ENCODE measurements at places on chromosomes 7 and 10.
A peak's percentile ranks its signal among the peaks of the same experiment; 100 is the strongest.

- no peak for DNase-seq
These were observed 134.3 kb upstream of the RAB11FIP2 start for GRCh38 chr10:118181021-118181420.

GRCh38 chr7:23291957-23292560 is 7.1 kb upstream of the MALSU1 start:
- no peak for DNase-seq

- no peak for DNase-seq
These were observed 73.8 kb downstream of the PRPF18 start for GRCh38 chr10:13660551-13660920.

DNA sequence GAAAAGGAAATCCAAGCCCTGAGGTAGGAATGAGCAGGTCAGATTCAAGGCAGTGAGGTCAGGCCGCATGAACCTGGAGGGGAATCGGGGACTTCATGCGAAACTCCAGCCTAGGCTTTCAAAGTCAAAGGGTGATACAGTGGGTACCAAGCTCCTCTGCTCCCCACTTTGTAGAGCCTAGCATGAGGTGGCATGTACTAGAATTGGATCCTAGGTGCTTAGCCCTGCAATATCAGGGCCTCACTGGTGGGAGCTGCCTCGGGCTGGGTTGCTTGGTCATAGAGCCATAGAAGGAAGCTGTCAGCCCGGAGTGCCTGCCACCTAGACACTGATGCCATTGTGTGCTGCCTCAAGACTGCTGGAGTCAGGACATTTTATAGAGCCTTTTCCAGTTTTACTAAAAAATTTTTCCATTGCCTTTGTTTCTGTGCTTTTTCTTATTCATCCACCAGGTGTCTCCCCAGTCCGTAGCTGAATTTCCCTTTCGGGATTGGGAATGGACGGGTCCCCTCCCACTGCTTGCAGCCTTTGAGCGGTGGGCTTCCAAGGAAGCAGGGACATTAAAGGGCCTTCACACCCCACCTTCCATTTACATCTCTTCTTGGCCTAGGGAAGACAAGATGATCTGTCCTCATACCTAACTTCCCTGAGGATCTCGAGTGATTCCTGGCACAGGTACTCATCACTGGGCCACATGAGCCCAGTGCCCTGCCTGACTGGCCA is 5.5 kb upstream of the LZTS2 start:
- no peak for DNase-seq

GRCh38 chr7:85820702-85821443 is 634.0 kb upstream of the SEMA3D start:
- DNase-seq: no peak

DNA sequence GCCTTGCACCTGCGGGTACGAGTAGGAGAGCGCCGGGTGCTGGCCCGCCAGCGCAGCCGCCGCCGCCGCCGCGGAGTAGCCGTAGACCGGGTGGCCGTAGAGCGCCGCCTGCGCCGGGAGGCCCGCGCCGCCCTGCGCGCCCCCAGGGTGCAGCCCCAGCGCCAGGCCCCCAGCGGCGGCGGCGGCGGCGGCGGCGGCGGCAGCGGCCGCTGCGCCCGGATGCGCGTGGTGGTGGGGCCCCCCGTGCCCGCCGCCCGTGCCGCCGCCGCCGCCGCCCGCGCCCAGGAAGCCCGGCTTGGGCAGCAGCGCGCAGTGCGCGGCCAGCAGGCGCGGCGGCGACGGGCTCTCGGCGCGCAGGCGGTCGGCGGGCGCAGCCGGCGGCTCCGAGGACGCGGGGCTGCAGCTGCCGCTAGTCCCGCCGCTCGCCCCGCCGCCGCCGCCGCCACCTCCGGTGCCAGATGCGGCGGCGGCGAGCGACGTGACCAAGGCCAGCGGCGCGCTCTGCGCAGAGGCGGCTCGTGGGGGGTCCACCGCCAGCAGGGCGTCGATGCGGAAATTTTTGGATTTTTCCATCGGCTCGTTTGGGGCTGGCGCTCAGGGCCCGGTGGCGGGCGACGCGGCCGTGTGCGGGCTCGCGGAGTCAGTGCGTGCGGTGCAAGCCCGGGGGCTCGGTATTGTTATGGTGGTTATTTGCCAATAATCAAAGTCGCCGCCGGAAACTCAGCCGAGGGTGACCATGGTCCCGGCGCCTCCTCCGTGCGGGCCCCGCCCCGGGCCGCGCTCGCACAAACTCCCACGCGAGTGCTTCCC is 480 bp downstream of the MNX1 start:
- DNase-seq: no peak

- no peak for DNase-seq
These were observed 171.3 kb downstream of the TPST1 start for GRCh38 chr7:66376264-66376945.

DNA sequence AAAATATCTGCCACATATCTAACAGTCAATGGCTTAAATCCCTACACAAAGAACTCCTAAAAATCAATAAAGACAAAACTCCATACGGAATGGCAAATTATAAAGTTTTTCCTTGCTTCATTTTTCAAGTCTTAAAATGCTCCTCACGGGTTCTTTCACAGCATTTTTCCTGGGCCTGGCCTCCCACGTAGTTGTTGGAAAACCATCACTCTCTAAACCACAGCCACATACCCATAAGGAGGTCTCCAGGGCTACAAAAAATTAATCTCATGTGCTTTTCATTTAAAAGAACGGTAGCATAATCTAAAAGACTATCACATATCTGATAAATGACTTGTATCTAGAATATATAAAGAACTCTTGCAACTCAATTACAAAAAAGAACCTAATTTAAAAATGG is 2.9 kb downstream of the COA1 start:
- DNase-seq: no peak

- DNase-seq: no peak
These were observed 731.1 kb downstream of the ZWINT start for GRCh38 chr10:55629793-55630490.

DNA sequence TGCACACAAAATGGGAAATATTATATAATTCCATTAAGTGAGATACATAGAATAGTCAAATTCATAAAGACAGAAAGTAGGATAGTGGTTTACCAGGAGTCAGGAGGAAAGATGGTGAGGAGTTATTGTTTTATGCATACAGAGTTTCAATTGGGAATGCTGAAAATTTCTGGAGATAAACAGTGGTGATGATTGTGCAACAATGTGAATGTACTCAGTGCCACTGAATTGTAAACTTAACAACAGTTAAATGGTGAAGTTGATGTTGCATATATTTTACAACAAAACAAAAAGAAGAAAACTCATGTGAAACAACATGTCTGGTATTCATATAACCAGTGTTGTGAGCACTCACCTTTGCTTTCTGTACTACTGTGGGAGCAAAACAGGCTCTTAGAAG is 168.9 kb upstream of the TEX47 start:
- DNase-seq: no peak

GRCh38 chr7:155291045-155291530 is 6.6 kb upstream of the INSIG1 start:
- peak; percentile 77 for DNase-seq

GRCh38 chr10:132011024-132011423 is 29.3 kb upstream of the BNIP3 start:
- no peak for DNase-seq

- no peak for DNase-seq
These were observed 73.5 kb downstream of the MALSU1 start for GRCh38 chr7:23372611-23373010.

- no peak for DNase-seq
These were observed 138.0 kb downstream of the CAMK1D start for GRCh38 chr10:12487366-12487765.

- DNase-seq: no peak
These were observed 42.7 kb upstream of the PPIF start for GRCh38 chr10:79304479-79305087.

- DNase-seq: no peak
These were observed 63.2 kb downstream of the NHLRC2 start for GRCh38 chr10:113917636-113918035.

DNA sequence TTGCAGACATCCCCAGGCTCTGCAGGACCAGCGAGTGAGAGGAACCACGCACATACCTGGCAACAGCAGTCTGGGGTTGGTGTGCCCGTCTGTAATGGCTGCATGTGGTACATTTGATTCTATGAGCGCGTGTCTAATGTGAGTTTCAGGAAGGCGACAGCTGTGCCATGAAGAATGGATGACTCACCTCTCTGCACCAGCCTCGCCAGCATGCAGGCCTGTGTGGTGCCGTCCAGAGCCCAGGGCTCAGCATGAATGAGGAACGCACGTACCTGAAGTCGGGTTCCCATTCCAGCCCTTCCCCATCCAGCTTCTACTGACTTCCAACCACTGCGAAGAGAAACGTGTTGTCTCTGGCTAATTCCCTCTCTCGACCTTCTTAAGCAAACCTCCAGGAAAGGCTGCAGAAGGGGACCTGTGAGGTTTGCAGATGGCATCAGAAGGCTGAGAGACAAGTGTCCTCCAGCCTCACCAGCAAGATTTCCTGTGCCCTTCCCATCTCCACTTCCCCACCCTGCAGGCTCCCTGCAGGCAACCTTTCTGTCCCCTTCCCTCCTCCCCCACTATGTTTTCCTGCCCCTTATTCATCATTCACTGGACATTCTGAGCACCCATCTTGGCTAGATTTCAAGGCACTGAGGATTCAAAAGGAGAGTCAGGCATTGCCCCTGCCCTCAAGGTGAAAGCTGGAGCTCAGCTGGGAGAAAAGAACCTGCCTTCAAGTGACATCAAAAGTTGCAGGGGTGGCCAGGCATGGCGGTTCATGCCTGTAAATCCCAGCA is 54.3 kb downstream of the ASB13 start:
- no peak for DNase-seq

GRCh38 chr10:55495555-55495954 is 694.5 kb upstream of the PCDH15 start:
- no peak for DNase-seq

- no peak for DNase-seq
These were observed 47.1 kb downstream of the MKLN1 start for GRCh38 chr7:131374821-131375220.

DNA sequence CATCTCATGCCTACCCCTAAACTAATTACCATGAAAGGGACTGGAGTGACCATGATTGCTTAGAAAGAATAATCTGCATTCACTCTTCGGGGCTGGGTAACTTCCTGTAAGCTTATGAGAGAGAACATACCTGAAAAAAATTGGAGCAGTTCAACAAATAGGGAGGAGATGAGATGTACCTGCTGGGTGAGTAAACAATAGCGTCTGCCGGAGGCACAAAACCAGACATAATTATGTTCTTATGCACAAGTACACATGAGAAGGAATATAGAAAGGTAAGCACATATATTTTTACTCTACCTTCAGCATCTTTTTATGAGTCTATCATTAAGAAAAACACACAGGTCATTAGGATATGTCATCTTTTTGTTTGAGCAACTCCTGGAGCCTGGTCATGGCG is 224.6 kb upstream of the FERD3L start:
- no peak for DNase-seq

DNA sequence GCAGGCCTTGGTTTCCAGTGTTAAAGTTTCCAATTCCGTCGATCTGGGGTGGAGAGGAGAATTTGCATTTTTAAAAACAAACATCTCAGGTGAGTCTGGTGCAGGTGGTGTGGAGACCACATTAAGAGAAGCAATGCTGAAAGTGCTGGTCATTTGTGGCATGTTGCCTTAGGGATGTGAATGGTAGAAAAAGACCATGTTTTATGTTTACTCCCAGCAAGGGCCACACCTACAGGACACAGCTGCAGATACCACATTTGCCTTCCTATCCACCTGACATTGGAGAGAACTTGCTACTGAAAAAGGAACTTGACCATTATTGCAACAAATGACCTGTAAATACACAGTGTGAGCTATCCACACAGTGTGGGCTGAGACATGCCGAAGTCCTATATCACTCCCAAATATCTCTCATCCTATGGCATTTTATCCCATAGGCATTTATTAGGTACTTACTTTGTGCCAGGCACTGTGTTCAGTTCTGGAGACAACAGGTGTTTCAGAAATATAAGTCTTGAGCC is 183.1 kb downstream of the NRP1 start:
- DNase-seq: no peak

DNA sequence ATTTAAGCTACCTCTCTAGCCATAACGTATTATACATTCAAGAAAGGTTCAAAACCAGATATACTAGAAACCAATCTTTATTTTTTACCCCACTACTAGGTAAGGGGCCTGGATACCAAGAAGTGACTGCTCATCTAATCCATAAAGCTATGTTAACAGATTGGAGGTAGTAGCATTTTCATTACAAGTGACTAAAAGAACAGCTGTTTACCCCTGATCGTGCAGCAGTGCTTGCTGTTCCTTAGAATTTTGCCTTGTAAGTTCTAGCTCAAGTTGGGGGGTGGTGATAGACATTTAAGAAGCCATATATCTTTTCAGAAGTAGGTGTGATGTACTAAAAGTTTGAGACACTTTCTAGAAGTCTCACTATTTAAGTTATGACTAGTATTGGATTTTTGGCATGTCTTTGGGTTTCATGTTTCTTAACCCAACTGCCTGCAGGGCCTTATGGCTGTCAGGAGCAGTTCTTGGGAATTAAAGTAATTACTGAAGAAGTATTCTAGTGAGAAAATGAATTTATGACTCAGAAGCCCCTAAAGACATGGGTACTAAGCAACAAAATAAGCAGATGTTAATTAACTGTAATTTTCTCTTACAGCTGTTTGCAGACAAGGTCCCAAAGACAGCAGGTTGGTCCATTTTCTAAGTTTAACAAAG is 2.3 kb downstream of the PPIA start:
- no peak for DNase-seq

DNA sequence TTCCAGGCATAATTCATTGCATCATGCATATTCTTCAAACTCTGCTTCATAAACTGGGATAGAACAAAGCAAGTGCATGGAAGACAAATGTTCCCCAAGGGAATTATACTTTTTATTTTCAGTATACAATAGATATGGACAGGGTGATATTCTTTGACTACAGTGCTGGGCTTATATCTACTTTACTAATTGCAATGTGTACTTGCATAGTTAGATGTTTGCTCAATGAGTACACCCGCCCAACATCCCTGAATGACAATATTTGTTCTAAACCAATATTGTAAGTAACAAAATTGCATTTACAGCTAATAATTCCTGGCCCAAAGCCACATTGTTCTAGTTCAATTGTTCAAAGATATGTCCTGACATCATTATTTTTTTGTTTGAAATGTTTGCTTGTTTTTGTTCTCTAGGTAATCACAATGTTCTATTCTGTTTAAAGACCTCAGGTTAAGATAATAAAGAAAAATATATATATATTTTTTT is 171.4 kb downstream of the PTN start:
- DNase-seq: no peak

DNA sequence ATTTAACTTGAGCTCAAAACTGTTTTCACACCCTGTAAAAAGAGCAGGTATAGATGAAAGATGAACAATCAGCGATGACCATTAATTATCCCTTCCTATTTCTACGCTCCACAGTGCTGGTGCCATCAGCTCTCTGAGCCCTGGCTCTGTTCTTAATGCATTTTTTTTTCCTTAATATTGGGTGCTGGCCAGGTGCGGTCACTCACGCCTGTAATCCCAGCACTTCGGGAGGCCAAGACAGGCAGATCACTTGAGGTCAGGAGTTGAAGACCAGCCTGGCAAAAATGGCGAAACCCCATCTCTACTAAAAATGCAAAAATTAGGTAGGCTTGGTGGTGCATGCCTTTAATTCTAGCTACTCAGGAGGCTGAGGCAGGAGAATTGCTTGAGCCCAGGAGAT is 4.2 kb downstream of the STEAP4 start:
- no peak for DNase-seq

- DNase-seq: no peak
These were observed 114.1 kb upstream of the WNT16 start for GRCh38 chr7:121214657-121215056.
